ENCODE measurements at places on chromosomes 12 and 14.

- DNase-seq, result no peak
These were observed 786.8 kb downstream of the TMTC2 start for GRCh38 chr12:83473408-83474095.

DNA sequence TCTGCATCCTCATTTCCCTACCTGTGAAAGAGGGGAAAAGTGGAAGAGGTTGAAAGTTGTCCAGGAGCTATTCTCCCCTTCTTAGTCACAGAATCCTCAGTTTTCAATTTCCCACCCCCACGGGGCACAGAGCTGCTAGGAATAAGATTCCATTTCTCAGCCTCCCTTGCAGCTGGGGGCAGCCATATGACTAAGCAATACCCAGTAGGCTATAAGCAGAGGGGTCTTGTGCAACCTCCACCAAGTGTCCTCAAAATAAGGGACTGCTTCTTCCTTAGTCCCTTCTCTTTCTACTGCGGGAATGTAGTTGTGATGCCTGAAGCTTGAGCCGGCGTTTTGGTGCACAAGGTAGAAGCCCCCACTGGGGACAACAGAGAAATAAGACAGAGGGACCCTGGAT, 40.9 kb downstream of the VWF start:
- no peak for DNase-seq

DNA sequence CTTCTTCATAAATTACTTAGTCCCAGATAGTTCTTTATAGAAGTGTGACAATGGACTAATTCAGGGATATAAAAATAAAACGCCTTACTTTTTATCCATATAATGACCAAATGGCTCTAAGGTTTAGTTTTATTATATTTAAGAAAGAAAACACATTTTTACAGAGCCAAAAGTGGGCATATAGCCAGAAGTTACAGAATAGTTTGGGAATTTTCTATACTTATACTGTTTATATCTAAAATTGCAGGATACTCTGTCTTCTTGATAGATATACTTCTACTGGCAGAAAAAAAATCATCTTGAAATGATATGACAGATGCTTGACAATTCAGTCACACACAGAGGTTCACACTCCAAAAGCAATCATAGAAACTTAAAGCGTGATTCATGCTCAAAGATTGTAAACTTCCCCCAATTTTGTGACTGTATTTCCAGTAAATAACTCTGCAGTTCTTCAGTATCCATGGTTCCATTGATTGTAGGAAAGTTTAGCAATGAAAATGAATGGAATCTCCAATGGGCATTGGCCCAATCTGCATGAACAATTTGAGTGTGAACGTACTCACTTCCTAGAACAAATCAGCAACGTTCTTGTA, 307.8 kb downstream of the NOVA1 start:
- no peak for DNase-seq

GRCh38 chr12:63045020-63045860, 105.8 kb downstream of the AVPR1A start:
- DNase-seq, result no peak

DNA sequence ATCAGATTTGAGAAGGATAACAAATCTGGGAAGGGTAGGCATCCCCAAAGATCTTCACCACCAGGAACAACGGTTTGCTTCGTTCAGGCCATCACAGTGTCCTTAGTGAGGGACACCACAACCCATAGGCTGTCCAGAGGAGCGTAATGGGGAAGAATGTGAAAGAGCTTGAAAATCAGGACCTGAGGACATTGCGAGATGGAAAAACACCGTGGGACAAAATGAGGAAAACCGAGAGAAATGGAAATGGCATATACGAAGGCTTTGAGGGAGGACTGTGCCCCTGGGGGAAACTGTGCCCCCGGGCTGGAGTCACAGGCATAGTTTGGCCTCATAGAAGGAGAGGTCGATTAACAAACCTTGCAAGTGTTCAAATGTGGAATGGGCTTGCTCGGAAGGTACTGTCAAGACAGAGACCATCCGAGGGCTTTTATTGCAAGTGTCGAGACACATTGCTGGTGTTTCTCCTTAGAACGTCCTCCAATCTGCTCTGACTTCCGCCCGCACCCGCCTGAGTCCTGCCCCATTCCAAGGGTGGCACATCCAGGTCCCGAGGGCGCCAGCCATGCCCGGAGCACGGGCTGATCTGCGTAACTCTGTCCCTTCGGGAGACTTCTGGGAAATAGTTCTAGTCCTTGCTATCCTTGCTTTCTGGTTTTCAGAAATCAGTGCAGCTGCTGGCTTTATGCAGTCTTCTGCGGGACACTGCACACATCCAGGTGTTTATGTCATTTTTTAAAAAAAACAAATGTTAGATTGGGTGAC, 885 bp upstream of the PALS1 start:
- DNase-seq, result no peak

- no peak for DNase-seq
These were observed 177.9 kb upstream of the PRMT8 start for GRCh38 chr12:3313066-3313465.

DNA sequence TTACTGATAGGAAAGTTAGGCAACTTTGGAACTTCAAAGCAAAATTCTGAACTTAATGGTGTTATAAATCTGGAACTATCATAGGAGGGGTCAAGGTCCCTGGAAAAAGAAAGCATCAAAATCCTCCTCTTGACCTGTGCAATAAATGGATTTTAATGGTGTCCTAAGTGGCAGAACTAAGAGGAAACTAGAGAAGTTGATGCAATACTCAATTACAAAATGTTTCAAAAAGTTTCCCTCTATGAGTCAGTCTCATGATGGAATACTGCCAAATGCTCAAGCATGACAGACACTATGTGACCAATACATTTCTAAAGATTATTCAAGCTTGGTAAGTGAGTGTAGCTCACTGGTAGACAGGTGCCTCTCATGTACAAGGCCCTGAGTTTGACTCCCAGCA, 47.7 kb upstream of the ERGIC2 start:
- DNase-seq, result no peak

GRCh38 chr14:58133739-58134138, 18.3 kb downstream of the ARMH4 start:
- no peak for DNase-seq

- no peak for DNase-seq
These were observed 12.0 kb downstream of the CFAP73 start for GRCh38 chr12:113161415-113162016.

- DNase-seq, result no peak
These were observed 120.0 kb upstream of the SEL1L start for GRCh38 chr14:81653626-81654025.

DNA sequence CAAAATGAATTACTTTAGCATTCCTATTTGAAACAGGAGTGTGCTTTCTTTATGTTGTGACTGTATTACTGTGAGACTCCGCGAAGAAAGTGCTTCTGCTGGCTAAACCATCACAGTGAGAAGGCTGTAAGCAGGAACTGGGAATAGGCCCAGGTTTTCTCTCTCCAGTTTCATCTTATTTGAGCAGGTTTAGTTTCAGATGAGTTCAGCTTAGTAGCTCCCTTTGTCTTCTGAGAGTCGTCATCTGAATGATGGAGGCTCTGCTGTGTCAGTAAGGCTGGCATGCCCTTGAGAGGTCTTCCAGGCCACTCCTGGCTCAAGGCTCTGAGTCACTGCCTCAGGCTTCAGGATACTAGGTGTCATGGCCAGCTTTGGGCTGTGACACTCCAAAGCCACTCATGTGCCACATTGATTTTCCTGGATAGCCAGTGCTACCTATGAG, 205.6 kb upstream of the RGS6 start:
- no peak for DNase-seq

- no peak for DNase-seq
These were observed 9.6 kb downstream of the PFKM start for GRCh38 chr12:48128800-48129199.

DNA sequence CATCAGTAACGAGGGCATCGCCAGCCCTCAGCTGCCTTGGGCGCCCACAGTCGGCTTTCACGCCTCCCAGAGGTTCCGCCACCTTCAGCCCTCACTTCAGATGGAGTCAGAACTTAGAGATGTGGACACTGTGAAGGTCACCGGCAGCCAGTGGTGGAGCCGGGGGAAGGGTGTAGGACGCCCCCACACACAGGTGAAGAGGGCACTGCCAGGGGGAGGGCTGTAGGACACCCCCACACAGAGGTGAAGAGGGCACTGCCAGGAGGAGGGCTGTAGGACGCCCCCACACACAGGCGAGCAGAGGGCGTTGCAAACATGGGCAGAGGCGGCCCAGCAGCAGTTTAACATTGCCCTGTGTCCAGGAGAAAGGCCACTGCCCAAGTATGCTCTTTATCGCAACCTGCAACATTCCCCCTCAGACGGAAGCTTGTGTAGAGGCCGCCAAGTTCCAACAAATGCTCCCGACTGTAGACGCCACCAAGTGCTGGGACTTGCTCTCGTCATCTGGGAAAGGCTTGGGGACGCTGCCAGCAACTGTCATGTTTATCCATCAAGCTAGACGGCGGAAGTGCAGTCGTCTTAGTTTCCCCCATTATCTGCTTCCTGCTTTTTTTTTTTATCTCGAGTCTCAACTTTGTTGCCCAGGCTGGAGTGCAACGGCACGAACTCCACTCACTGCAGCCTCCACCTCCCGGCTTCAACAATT, 4.9 kb upstream of the ANKLE2 start:
- no peak for DNase-seq

DNA sequence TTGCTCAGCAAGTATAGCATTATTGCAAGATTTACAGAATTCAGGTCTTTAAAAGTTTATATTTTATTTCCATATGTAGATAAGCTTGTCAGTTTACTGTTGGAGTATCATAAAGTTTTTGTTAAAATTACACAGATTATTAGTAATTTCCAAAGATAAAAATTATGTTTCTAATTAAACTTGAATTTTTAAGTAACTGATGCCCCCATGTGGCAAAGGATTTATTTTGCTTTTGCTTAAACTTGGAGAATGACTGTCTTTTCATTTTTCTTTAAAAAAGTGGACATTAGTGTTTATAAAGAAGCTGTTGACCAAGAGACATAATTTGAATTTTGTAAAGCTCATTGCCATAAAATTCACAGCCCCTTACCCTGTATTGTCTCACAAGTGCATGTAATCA, 45.8 kb downstream of the ETNK1 start:
- DNase-seq, result no peak

- DNase-seq, result no peak
These were observed 73.2 kb downstream of the DCAF5 start for GRCh38 chr14:69079747-69080146.

- no peak for DNase-seq
These were observed 45.6 kb upstream of the CRY1 start for GRCh38 chr12:107138990-107139389.

DNA sequence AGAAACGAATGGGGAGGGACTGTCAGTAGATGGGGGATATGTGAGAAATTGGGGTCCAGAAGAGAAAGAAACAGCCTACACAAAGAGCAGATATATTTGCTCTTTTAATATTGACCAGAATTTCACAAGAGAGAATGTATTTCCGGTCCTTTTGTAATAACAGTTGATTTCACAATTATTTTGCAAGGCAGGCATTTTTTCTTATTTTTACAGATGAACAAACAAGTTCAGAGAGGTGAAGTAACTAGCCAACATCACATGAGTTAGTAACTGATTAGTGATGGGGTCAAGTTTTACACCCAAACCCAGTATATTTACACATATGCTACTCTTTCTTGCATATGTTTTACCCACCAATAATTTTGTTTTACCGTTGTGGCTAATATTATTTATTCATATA, 188.2 kb downstream of the NAV3 start:
- DNase-seq, result no peak

- DNase-seq, result no peak
These were observed 56.5 kb downstream of the GTF2A1 start for GRCh38 chr14:81164167-81164774.

- DNase-seq, result no peak
These were observed 55.5 kb downstream of the CDC42BPB start for GRCh38 chr14:103001651-103002396.

- DNase-seq, result no peak
These were observed 240.9 kb upstream of the DIO3 start for GRCh38 chr14:101320396-101320795.

DNA sequence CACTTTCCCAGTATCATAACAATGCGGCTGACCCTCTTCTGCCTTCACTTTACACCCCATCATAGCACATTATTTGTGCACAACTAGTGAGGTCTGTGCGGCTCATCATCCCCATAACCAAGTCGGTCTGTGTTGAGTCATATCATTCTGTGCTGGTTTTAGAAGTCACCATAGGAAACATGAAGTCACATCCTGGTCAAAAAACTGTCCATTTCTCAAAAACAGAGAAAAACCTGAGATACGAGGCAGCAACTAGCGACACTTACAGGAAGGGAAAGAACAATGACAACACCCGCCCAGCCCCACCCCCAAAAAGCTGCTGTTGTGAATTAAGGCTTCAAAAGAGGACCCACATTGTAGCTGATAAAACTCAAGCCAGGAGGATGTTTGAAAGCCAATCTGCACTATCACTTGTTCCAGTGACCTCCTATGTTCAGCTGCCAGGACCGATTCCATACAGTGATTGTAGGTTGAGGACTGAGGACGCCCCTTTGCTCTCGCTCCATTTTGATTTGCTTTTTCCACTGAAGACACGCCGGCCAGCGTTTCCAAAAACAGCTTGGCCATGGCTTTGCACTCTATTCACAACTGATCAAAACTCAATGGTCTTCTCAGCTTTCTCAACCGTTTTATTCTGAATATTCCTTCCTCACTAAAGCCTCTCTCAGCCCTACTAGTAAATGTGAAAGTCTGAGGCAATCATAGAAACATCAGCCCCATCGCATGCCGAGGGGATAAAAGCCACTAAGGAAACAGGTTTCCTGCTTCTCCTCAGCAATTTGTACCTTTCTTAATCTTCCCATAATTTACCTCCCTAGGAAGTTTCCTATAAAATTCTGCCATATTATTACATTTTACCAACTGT, 87.5 kb downstream of the DUSP16 start:
- DNase-seq, result no peak

DNA sequence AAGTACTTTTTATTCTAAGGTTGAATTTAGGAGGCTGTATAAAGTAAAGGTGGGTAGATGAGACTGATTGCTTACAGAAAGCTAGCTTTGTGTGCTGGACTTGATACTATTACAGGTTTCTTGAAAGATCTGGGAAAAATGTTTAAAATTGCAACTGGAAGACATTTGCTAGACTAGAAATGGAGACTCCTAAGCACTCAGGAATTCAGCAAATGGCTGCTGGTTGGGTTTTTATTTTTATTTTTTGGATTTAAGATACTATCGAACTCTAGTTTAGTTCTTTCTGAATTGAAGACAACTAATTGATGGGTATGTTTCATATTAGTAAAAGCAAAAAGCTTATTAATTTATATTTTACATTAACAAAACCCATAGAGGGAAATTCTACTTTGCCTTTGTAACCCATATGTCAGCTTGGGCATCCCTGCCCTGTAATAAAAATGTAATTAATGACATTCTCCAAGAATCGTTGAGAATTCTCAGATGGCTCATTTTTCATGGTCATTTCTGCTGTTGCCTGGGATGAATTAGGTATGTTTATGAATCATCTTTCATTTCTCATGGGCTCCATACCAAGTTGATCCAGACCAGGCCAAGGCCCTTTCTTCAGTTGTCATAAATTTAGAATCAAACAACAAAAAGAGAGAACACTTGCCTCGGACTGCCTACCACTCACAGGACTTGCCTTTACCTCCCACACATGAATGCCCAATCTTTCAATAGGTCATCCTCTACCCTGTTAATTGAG, 102.1 kb downstream of the ERGIC2 start:
- DNase-seq, result no peak
